Naive thymus-derived CD4-positive, alpha-beta T cell (primary cell): ENCODE measurements at places on chromosomes 16 and 17.
A peak's percentile ranks its signal among the peaks of the same experiment; 100 is the strongest.

GRCh38 chr16:18018376-18018775 lies 318.2 kb downstream of the NPIPA8 start:
- no peak overlapping the region for H3K27ac ChIP-seq
- H3K36me3 ChIP-seq, result no peaks in the 10 kb centered on the region
- no peak overlapping the region for H3K4me3 ChIP-seq
- no peaks in the 10 kb centered on the region for H3K4me1 ChIP-seq
- H3K27me3 ChIP-seq, result no peaks in the 10 kb centered on the region
- no peak for DNase-seq

- H3K27me3 ChIP-seq, result no peaks in the 10 kb centered on the region
- H3K4me1 ChIP-seq, result no peaks in the 10 kb centered on the region
- H3K4me3 ChIP-seq, result no peak overlapping the region
- H3K36me3 ChIP-seq, result no peaks in the 10 kb centered on the region
Observed at GRCh38 chr16:7997966-7998365, 592.3 kb downstream of the TMEM114 start.

GRCh38 chr17:12673788-12674187 lies 8.1 kb downstream of the MYOCD start:
- H3K27me3 ChIP-seq, result no peaks in the 10 kb centered on the region
- no peak for DNase-seq
- H3K4me3 ChIP-seq, result no peak overlapping the region
- no peaks in the 10 kb centered on the region for H3K36me3 ChIP-seq
- H3K4me1 ChIP-seq, result no peaks in the 10 kb centered on the region

DNA sequence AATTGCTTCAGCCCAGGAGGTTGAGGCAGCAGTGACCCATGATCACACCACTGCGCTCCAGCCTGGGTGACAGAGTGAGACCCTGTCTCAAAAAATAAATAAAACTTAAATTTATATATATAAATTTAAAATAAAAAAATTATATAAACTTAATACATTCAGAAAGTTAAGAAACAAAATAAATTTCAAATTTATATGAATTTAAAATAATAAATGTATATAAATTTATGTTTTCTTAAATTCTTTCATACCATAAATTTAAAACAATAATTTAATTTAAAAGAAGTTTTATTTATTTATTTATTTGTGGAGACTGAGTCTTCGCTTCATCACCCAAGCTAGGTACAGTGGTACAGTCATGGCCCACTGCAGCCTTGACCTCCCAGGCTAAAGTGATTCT lies 20.2 kb downstream of the LYRM1 start:
- H3K27ac ChIP-seq, result no peak overlapping the region
- no peak overlapping the region for H3K4me3 ChIP-seq
- no peak for DNase-seq
- H3K4me1 ChIP-seq, result no peaks in the 10 kb centered on the region
- H3K27me3 ChIP-seq, result no peaks in the 10 kb centered on the region

GRCh38 chr17:10091046-10091445 lies 107.4 kb downstream of the GAS7 start:
- H3K27ac ChIP-seq, result no peak overlapping the region
- H3K36me3 ChIP-seq, result no peaks in the 10 kb centered on the region
- H3K27me3 ChIP-seq, result no peaks in the 10 kb centered on the region
- H3K4me3 ChIP-seq, result no peak overlapping the region
- no peak for DNase-seq

GRCh38 chr17:82065638-82066303 lies at the start of gene DUS1L:
Gene DUS1L, minus strand, starts transcription at chr17:82065804. Its CDS starts 745 bp downstream, at chr17:82065059.
- peak within 1 kb of the TSS; percentile 66 for H3K4me3 ChIP-seq
- H3K36me3 ChIP-seq, result peaks cover 4% of the 10 kb centered on the region
- H3K4me1 ChIP-seq, result peaks cover 8% of the 10 kb centered on the region
- DNase-seq, result peak; percentile 71
- H3K27ac ChIP-seq, result peak within 1 kb of the TSS; percentile 86
- no peaks in the 10 kb centered on the region for H3K27me3 ChIP-seq

GRCh38 chr16:30349675-30350074 lies 5.4 kb downstream of the CD2BP2 start:
- peaks cover 22% of the 10 kb centered on the region for H3K36me3 ChIP-seq
- no peak overlapping the region for H3K4me3 ChIP-seq
- no peak for DNase-seq
- peaks cover 9% of the 10 kb centered on the region for H3K4me1 ChIP-seq

DNA sequence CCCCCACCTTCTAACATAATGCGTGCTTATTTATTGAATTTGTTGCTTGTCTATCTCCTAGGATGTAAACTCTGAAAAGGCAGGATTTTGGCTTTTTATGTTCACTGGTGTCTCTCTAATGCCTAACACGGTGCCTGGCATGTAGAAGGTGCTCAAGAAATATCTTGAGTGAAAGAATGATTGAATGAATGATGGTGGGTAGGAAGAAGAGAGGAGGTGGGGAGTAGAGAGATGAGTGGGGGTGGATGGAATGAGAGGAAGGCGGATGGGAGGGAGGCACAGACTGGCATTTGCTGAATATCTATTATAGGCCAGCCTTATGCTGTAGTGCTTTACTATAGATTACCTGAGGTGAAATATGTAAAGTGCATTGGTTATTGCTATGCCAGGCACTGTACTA lies 2.3 kb downstream of the PRSS36 start:
- H3K27me3 ChIP-seq, result no peaks in the 10 kb centered on the region
- DNase-seq, result no peak
- H3K4me1 ChIP-seq, result peaks cover 9% of the 10 kb centered on the region
- H3K27ac ChIP-seq, result no peak overlapping the region
